ENCODE measurements at places on chromosomes 3 and 15. TPM values are rescaled to one million over a fixed set of nuclear protein-coding genes. Genes with fewer than 3 reads are reported as not detected.

- DNase-seq, result no peak
Observed at GRCh38 chr15:22855791-22856190, 17.3 kb downstream of the NIPA2 start.

DNA sequence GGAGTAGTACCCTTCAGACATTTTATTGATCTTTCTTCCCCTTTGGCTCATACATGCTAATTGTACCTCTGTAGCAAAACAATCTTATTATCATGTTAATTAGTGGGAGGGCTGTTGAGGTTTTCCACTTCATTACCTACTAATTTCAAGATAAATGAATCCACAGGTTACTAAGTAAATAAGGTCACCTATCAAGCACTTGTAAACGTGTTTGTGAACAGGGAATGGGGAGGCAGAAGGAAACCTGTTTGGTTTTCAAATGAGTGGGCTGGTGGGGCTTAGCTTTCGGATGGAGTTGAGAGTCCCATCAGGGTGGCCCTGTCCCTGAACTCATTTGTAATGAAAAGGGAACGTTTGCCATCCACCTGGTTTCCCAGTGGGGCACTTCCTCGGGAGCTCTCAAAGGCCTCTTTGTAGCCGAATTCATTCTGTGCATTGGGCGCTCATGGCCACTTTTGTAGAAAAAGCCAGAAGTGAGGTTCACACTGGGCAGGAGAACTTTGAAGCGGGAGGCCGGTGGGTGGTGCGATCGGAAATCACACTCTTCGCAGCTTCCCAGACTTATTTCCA, 419.8 kb upstream of the NR2F2 start:
- DNase-seq, result no peak

Gene SEMA6D
- not detected for total RNA-seq

Gene LEKR1
- 0.54 TPM for total RNA-seq

DNA sequence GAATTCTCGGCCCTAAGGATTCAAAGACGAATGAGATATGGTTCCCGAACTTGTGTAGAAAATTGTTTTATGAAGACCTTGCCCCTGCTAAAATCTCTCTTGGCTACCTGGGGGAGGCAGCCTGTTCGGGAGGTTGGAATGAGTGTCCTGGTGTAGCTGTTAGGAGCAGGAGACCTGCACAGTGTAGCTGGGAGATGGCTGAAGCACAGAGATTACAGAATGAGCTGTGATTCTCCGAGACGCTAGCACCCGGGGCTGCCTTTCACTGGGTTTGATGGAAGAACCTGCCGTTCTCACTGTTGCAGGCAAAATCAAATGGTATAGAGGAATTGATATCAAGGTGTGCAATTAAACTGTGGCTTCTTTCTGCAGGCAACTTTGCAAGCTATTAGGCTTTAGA, 68.0 kb downstream of the TRAK1 start:
- DNase-seq, result no peak

DNA sequence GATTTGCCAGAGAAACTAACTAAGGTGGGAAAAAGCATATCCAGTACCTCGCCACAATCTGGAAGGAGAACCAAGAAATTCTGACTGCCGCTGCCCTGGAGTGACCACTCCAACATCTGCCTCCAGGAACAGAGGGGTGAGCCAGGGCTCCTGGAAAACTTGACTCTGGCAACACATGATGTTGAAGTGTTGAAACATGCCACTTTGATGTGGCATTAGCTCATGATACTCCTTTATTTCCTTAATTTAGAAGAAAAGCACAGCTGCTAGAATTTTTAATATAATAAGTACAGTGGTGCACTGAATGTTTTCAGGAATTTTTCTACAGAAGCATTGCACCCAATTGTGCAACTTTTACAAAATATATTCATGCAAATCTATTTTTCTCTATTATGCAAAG, 109.9 kb upstream of the BCL6 start:
- DNase-seq, result no peak

Gene RASL12
- total RNA-seq, result not detected

Data from activated CD4-positive, alpha-beta T cell treated with anti-CD3 and anti-CD28 coated beads, Interleukin-2, amount 10 ng/mL, durations not matched to agents 7 days and 5 days (primary cell).